ENCODE measurements at places on chromosomes 2 and 18.

- DNase-seq: no peak
- H3K27me3 ChIP-seq: no peaks in the 10 kb centered on the region
- H3K4me1 ChIP-seq: no peaks in the 10 kb centered on the region
- H3K27ac ChIP-seq: no peak overlapping the region
- no peak overlapping the region for H3K4me3 ChIP-seq
Observed at GRCh38 chr2:98118161-98118560, 31.2 kb downstream of the VWA3B start.

DNA sequence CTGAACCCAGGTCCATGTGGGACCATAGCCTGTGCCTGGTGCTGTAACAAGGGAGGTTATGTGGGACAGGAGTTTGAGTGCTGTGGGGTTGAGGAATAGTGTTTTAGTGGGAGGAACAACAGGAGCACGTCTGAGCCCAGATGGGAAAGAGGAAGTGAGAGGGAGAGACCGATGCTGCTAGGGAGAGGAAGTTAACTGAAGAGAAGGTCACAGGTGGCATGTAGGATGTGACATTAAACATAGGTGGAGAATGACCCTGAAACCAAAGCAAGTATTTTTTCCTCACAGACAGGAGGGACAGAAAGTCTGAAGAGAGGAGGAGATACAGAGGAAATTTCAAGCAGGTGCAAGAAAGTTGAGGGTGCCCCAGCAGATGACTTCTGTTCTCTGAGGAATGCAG is 87.8 kb downstream of the ACOXL start:
- H3K4me3 ChIP-seq: no peak overlapping the region
- no peak overlapping the region for H3K27ac ChIP-seq
- H3K27me3 ChIP-seq: no peaks in the 10 kb centered on the region
- no peaks in the 10 kb centered on the region for H3K36me3 ChIP-seq

GRCh38 chr2:8999797-9000196 is 3.7 kb downstream of the MBOAT2 start:
- no peak overlapping the region for H3K4me3 ChIP-seq
- no peak overlapping the region for H3K27ac ChIP-seq
- no peaks in the 10 kb centered on the region for H3K27me3 ChIP-seq
- no peaks in the 10 kb centered on the region for H3K36me3 ChIP-seq
- peaks cover 20% of the 10 kb centered on the region for H3K4me1 ChIP-seq

DNA sequence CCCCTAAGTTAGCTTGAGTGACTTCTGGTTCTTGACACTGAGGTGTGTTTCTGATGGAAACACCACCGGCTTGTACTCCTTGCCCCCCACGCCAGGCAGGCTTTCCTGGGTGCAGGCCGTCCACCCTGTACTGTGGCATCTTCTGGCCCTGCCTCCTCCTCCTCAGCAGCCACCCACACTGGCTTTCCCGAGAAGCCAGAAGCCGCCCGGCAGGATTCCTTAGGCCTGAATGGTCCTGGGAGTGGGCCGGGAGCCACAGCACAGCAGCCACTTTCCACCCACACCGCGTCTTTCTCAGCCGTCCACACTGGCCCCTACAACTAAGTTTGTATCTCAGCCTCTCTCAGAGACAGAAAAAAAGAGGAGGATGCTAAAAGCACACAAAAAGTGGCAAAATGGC is 2.1 kb upstream of the HSBP1L1 start:
- no peak overlapping the region for H3K4me3 ChIP-seq
- no peaks in the 10 kb centered on the region for H3K36me3 ChIP-seq
- H3K27me3 ChIP-seq: no peaks in the 10 kb centered on the region
- no peak for DNase-seq
- H3K27ac ChIP-seq: no peak overlapping the region

DNA sequence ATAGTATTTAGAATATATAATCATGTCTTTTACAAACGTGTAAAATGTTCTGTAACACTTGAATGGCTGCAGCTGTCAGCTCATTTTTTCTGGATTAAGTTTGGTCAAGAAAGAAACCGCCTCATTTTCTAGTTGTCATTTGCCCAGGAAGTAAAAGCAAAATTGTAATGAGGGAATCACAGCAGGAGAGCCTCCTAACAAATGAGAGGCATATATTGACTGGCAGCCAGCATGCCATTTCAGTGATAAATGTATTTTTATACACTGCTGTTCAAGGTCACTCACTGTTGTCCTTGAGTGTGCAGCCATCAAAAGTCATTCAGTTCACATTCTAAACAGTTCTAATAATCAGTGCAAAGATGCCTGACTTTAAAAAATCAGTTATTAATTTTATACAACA is 144.3 kb upstream of the BOD1L2 start:
- H3K4me1 ChIP-seq: peaks cover 30% of the 10 kb centered on the region
- DNase-seq: no peak
- no peaks in the 10 kb centered on the region for H3K27me3 ChIP-seq
